ENCODE measurements at places on chromosomes 7 and 10.

- DNase-seq = no peak
Observed at GRCh38 chr7:110633313-110633712, 457.6 kb upstream of the LRRN3 start.

- no peak for DNase-seq
Observed at GRCh38 chr7:35420656-35421055, 166.8 kb upstream of the TBX20 start.

GRCh38 chr7:30907527-30908267 is 4.0 kb upstream of the AQP1 start:
- DNase-seq = no peak

GRCh38 chr7:93298206-93298605 is 66.0 kb downstream of the VPS50 start:
- DNase-seq = no peak

- DNase-seq = no peak
Observed at GRCh38 chr10:13758312-13758711, 171.5 kb downstream of the PRPF18 start.

DNA sequence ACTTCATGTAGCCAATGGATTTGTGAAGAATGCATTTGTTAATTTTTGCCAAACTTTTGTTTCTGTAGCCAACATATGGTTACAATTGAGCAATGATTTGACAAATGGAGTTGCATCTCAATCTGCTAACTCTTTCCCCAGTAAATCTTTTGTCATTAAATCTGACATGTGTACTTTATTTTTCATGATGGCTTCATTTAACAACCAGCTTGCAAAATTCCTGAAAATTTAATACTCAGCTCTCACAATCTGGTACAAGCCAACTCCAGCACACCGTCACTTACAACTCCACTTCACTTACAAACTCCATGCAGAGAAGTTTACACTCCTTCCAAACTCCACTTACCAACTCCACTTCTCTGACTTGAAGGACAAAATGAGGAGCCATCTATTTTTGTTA is 26.5 kb upstream of the HIBADH start:
- no peak for DNase-seq

- no peak for DNase-seq
Observed at GRCh38 chr7:68969571-68969970, 628.7 kb upstream of the AUTS2 start.

GRCh38 chr10:30939643-30940251 is 91.9 kb downstream of the ZNF438 start:
- DNase-seq = no peak

GRCh38 chr10:60186315-60187071 is 203.2 kb downstream of the ANK3 start:
- no peak for DNase-seq

DNA sequence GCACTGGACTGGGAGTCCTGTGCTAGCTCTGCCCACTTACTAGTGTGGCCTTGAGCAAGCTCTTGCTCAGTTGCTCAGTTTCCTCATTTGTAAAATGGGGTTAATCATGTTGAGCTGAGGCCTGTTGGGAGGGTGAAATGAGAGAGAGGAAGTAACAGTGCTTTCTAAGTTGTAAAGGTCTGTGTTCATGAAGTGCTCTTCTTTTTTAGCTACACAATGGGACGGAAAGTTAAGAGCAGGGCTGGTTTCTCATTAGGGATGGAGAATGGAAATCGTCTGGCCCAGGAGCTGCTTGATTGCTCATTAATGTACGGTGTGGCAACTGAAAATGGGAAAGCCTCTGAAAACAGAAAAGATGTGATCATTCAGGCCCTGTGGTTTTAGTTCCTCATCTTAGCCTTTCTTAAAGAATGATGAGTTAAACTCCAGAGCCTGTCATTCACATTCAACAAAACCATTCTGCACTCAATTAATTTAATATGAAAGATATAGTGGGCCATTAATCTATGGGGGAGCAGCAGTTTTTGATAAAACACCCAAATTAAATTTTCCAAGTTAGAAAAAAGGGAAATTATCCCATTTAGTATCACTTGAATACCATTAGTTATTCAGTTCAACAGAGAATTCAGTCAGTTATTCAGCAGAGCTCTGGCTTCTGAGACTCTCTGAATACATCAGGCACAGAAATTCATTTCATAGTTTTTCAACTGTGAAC is 60.5 kb downstream of the SH2D4B start:
- no peak for DNase-seq

DNA sequence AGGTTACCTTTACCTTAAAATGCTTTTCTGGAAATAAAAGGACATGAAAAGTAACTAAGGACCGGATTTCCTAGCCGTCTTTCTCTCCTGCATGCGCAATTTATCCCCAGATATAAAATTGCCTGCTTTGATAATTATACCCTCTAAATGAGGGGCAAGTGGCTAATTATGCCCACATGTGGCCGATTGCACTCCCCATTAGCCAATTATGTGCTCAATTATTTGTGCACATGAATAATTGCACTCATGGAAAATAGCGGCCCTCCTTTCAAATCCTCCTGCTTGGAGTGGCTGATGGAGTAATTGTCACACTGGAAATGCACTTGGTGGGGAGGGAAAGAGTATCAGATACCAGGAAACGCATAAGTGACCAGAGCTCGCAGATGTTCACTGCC is 66.4 kb upstream of the ATRNL1 start:
- DNase-seq = no peak

- DNase-seq = no peak
Observed at GRCh38 chr10:119377958-119378736, 164.4 kb downstream of the RGS10 start.

- no peak for DNase-seq
Observed at GRCh38 chr7:207418-208129, 15.2 kb downstream of the FAM20C start.

DNA sequence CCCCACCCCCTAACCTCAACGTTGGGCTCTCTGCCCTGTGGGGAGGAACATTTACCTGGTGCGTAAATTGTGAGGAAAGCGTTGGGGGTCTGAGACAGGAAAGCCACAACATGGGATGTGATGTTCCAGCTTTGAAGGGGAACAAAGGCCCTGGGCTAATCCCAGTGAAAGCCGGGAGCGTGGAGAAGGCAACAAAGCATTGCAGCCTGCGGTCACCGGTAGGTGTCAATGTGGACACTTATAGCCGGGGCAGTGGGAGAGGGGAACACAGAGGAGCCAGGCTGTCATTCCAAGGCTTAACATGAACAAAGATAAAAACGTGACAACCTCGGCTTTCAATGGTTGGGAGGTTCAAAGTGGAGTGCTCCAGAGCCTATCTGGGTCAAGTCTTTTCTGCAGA is 12.7 kb downstream of the PTF1A start:
- DNase-seq = no peak

DNA sequence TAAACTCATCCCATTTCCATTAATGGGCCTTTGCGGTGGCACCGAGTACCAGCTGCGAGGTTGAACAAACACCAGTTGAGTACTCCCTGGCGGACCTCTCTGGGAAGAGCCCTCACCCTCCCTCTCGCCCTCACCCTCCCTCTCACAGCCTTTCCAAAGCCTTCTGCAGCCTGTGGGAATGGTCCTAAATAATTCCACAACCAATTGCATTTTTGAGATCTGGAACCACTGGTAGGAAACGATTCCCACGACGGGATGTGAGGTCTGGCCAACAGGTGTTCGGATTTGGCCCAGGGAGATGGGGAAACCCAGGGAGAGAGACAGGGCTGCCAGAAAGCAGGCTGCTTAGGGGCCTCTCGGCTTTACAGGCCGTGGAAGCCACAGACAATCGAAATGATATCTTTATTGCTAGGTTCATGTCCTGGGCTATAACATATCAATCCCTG is 5.3 kb downstream of the PTF1A start:
- no peak for DNase-seq

- DNase-seq = no peak
Observed at GRCh38 chr7:33674804-33675411, 230.4 kb upstream of the BMPER start.

DNA sequence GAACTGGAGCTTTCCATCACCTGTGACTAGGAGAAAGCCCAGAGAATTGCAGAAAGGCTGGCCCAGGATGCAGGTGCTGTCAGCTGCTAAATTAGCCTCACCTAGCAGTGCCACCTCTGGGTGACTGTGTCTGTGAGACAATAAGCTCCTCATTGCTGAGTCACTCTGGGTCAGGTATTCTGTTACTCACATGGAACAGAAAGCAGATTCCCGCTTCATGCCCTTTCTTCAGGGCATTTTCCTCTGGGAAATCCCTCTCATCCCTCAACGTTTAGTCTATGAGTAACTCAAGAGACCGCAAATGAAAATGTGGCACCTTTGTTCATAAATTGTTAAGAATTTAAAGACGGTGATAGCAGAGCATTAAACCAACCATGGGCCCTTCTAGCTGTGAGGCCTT is 184.0 kb downstream of the ADAM12 start:
- DNase-seq = no peak

DNA sequence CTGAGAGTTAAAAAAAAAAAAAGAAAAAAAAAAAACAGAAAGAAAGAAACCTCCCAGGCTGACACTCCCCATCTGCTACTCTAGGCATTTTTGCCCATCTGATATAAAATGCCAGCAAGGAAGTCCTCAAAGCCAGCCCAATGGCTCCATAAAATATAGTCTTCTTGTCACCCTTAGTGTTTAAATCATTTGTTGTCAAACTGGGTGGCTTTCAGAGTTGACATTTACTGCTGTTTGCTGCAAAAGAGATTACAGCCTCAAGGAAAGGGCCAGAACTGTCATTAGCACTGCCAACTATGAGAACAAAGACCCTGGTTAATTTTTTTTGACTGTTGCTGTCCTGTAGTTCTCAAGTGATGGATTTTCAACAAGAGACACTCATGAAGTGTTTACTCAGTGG is 86.5 kb downstream of the TRIL start:
- DNase-seq = no peak

DNA sequence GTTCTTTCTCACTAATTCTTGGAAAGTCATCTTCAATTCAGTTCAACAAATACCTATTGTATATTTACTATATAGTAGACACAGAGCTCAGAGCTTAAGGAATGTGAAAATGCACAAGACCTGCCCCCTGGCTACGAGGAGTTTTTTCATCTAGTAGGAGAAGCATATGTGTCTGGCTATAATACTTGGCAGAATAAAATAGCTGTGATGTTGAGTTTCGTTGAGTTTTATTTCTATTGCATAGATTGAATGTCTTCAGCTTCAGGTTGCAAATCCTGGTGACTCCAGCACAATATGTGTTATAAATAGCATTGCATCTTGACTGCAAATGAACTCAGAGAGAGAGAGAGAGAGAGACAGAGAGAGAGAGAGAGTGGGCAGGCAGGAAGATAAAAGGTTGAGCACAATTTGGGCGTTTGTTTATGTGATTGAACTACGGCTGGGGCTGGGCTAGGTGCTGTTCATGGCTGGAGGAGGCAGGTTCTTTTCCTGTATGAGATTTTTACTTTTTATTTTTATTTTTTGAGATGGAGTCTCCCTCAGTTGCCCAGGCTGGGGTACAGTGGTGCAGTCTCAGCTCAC is 229.6 kb downstream of the GALNT17 start:
- DNase-seq = no peak

- DNase-seq = no peak
Observed at GRCh38 chr10:110077436-110078130, 69.8 kb downstream of the ADD3 start.

GRCh38 chr10:111558211-111558610 is 481.4 kb downstream of the ADRA2A start:
- no peak for DNase-seq

GRCh38 chr7:126529254-126529653 is 723.5 kb downstream of the GRM8 start:
- DNase-seq = no peak

GRCh38 chr7:106216517-106216922 is 68.3 kb downstream of the NAMPT start:
- DNase-seq = no peak

- no peak for DNase-seq
Observed at GRCh38 chr7:49766966-49767365, 6.5 kb upstream of the VWC2 start.

DNA sequence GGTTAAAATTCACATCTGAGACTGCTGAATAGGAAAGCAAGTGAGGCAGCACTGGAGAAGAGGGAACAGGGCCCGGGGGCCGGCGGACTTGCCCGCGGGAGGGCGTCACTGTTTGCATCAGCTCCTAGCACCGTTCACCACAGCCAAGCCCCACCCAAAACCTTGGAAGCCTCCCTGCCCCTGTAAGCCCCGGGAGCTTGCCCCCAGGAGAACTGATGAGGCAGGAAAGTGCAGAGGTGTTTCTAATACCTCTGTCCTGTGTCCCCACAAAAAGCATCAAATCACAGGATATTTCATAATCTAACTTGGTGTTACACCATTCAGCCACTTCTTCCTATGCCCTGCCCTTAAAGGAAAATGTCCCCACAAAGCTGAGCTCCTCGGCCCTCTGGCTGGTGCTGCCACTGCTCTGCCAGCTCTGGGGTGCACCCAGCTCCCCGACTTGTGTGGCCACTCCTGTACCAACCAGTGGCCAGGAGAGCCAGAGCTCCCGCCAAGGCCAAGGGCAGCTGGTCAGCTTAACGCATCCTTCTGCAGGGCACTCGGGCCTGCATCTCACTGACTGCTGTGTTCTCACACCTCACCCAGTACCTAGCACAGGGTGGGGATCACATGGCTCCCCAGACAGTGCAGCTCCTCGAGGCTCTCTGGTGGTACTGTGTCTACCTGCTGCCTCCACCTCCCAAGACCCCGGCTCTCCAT is 47.3 kb upstream of the CNPY1 start:
- DNase-seq = no peak

- DNase-seq = no peak
Observed at GRCh38 chr10:50343702-50344331, 92.5 kb upstream of the ASAH2 start.

DNA sequence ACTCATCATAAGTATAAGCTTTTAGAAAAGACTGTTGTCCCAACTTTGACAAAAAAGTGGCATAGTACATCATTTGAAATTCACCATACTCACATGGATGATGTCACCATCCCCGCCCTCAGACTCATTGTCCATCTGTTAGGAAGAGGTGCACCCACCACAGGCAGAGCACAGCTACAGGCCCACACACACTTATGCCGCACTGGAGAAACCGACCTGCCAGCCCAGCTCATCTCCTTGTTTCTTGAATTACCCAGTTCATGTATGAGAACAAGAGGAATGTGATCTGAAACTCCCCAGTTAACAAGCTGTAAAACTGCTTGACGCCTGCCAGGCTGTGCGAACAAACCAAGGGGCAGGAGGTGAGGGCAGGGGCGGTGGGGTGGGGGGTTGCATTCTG is 312.0 kb downstream of the DPP6 start:
- no peak for DNase-seq

DNA sequence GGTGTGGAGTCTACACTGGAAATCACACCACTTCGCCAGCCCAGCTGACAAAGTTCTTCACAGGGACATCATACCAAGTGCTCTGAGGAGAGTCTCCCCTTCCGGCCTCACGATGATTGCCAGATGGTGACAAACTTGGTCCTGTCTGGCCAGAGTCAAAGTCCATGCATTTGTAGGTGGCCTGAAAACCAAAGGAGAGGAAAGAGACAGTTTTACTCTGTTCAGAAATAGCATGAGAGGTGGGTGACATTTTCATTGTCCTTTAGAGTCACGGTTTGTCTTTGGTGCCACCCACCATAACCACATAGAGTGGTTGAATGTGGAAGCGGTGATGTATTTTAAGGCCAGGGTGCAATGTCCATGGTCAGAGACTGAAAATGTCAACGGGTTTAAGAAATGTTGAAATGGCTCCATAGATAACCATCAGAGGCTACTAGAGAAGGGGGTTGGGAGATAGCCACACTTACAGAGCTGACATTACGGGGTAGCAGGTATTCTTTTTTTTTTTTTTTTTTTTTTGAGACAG is 33.0 kb downstream of the BTBD16 start:
- no peak for DNase-seq
